ENCODE measurements at places on chromosomes 4 and X.

- H3K36me3 ChIP-seq = no peaks in the 10 kb centered on the region
- no peak overlapping the region for H3K4me3 ChIP-seq
- peaks cover 4% of the 10 kb centered on the region for H3K4me1 ChIP-seq
These were observed 6.5 kb downstream of the WFS1 start for GRCh38 chr4:6275898-6276806.

GRCh38 chrX:47573341-47574075 lies 8.7 kb upstream of the TIMP1 start:
- no peak overlapping the region for H3K27ac ChIP-seq
- H3K27me3 ChIP-seq = peaks cover 4% of the 10 kb centered on the region
- H3K4me3 ChIP-seq = no peak overlapping the region
- peaks cover 36% of the 10 kb centered on the region for H3K36me3 ChIP-seq
- no peak for DNase-seq

GRCh38 chrX:18702362-18703195 lies 4.9 kb upstream of the PPEF1 start:
- H3K27me3 ChIP-seq = peaks cover 4% of the 10 kb centered on the region
- H3K4me1 ChIP-seq = no peaks in the 10 kb centered on the region
- H3K4me3 ChIP-seq = no peak overlapping the region
- DNase-seq = no peak
- no peak overlapping the region for H3K27ac ChIP-seq

DNA sequence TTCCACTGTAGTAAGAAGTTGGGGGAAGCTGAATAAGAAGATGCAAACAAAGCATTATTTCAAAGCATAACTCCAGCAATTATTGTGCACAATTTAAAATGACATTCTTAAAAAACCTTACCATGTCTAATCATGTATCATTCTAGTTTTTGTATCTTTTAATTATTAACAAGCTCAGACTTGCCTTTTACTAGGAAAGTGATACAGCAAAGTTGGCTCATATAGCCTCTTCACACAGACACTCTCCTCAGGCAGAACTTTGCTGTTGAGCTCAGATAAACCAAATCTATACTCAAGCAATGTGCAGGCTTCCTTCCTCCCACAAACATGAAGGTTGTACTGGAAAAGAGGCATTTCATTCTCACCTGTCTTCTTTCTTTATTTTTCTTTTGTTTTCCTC lies 358.7 kb upstream of the EMCN start:
- H3K36me3 ChIP-seq = no peaks in the 10 kb centered on the region
- no peaks in the 10 kb centered on the region for H3K4me1 ChIP-seq
- DNase-seq = no peak
- no peak overlapping the region for H3K4me3 ChIP-seq

DNA sequence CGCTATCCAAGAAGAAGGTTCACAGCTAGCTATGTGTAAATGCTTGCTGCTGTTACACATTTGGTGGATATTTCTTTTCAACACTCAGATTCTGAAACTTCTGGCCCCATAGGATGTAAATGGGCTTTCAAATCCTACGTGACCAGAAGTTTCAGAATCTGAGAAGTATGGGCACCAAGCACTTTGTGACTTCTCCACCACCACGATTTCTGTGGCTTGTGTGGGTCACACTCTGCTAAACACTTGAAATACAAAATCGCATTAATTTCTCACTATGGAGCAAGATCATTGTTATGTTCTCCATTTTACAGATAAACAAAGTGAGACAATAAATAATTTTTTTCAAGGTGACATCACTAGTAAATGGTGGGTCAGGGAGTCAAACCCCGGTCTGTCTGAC lies 259.4 kb upstream of the JADE1 start:
- no peak for DNase-seq
- no peak overlapping the region for H3K4me3 ChIP-seq
- no peaks in the 10 kb centered on the region for H3K36me3 ChIP-seq
- peaks cover 12% of the 10 kb centered on the region for H3K27me3 ChIP-seq
- H3K4me1 ChIP-seq = peaks cover 13% of the 10 kb centered on the region

Measured in activated B cell treated with CpG ODN at 0.5 μM for 24 hours (primary cell).